ENCODE measurements at places on chromosomes 2 and 18.

DNA sequence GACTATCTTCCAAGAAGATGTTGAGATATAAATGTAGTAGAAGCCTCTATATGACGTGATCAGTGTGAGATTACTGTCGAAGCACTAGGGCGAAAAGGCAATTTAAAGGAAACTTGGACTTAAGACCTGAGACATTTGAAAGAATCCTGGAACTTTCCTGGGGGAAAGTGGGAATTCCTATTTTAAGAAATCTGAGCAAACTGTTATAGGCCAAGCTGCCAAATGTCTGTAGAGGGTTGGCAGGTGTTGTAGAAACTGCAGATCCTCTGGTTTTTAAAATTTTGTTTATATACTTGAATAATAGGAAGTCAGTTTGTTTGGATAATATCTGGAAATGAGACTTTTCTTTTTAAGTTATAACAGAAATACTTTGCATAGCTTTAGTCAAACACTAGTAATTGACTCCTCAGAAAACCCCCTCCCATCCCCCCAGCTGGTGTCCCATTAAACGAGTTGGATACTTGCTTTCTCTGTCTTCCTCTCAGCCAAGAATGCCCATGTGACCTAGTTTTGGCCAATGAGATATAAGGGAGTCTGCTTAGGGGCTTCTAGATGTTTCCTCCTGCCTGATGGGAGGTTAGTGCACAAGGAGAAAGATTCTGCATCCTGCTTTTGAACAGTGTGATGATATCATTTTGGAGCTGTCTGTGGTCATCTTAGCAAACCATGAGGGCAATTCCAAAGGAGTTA lies 61.2 kb downstream of the MOGAT1 start:
- no peak for DNase-seq

GRCh38 chr2:240320204-240320993 lies 115.1 kb upstream of the GPC1 start:
- no peak for DNase-seq

DNA sequence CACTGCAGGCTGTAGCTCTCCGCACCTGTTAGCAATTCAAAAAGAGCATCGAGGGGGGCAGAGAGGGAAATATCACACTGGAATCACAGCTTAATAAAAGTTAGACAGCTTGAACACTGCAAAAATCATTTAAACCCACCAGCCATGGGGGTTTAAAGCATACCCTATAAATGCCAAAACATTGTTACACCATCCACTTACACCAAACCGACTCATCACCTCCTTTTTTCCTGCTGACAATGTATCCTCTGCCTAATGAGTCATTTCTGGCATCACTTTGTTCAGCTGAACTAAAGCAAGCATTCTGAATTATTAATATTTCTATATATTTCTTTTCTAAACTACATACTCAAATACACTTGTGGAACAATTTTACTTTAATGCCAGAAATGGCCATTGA lies 21.6 kb downstream of the MC4R start:
- no peak for DNase-seq

- DNase-seq: no peak
These were observed 173.7 kb upstream of the FIGN start for GRCh38 chr2:163909411-163910080.

GRCh38 chr2:20425371-20425881 lies 21.4 kb upstream of the RHOB start:
- DNase-seq: no peak

GRCh38 chr2:10844097-10844496 lies 31.5 kb upstream of the PDIA6 start:
- no peak for DNase-seq

GRCh38 chr2:241908686-241909420 lies 39.3 kb downstream of the RTP5 start:
- DNase-seq: no peak

DNA sequence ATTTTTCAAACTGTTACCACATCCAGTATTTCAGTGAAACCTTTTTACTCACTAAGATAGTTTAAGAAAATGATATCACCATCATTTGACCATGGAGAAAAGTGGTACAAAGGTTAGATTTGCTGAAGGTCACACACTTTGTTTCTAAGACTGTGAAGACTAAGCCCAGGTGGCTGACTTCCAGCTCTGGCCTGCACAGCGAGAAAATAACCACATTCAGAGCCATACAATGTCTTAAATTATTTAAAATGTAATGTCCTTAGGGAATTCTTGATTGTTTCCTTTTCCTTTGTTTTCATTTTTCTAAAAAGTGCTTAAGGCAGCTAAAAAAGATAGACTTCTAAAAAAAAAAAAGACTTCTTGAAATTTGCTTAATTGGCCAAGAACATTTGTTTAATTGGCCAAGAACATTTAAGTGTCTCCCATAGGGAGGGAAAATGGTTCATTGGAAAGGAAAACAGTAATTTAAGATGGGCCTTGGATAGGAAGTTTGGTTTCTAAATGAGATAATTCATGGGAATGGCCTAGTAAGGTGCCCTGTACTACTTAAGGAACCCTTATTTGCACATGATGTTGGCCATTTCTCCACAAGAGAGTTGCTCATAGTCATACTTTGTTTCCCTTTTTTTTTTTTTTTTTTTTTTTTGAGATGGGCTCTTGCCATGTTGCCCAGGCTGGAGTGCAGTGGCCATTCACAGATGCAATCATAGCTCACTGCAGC lies 45.2 kb downstream of the CYP1B1 start:
- DNase-seq: no peak

DNA sequence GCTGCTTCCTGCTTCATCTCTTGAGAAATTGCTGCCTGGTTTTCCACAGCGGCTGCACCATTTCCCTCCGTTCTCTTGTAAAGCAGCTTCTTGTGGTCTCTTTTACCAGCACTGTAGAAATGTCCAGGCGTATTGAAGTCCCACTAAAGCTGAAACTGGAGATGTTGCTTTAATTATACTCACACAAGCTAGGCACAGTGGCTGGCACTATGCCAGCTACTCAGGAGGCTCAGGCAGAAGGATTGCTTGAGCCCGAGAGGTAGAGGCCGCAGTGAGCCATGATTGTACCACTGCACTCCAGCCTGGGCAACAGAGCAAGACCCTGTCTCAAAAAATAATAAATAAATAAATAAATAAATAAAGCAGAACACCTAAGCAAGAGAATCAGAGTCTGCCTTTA lies 19.2 kb upstream of the ATP9B start:
- DNase-seq: no peak

- DNase-seq: no peak
These were observed 10.5 kb downstream of the EVX2 start for GRCh38 chr2:176072951-176073904.

- DNase-seq: peak; percentile 51
These were observed 12.9 kb downstream of the WNT10A start for GRCh38 chr2:218893349-218894150.

DNA sequence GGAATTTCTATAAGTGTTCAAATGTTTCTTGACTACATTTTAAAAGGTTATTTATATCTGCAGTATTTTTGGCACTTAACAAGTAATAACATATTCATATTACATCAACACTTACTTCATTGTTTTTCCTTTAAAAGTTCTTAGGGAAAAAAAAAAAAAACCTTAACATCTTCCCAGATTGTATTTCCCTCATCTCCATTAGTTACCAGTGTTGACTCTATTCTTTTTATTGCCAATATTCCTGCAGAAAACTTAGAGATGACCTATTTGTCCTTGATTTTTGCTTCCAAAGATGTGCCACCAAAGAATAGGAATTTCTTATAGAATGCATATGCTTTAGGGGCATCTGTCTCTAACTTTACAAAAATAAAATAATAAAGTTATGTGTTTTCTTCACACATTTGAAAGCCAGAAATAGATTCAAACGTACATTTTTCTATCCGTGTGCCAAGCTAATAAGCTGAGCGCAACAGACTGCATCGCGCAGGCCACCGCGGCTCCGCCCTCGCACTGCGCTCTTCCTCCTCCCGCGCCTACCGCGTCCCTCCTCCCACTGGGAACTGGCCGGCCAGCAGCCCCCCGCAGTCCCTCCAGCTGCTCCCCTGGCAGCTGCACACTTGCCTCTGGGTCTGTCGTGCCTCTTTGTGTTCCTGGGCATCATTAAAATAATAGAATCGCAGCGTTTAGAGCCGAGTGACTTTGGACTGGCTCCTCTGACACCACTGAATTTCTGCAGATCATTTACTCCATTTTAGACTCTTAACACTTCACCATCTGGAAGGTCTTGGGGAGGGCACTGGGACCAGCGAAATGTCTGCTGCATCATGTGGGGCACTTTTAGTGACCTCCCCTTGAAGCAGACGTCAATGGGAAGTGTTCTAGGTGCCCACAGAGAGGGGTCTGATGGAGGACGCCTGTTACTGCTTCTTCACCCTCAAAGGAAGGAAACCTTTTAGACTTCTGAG lies 21.2 kb upstream of the NAB1 start:
- DNase-seq: peak; percentile 38

- DNase-seq: no peak
These were observed 17.6 kb downstream of the SLC39A10 start for GRCh38 chr2:195674491-195675221.

DNA sequence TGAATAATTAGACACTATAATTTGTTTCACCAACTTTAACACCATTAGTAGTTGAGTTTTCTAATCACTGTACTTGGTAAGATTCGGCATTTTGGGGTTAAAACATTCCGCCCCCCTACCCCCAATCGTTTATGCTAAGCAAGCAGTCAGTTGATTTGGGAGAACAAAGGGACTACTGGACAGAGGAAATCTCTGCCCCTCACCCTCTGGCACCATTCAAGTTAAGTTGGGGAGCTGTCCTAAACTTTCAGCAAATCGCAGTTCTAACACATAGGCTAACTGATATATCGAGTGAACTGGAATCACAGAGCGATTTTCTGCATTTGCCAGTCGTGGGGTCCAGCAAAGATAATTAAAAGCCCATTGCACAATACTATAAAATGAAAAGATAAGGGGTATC lies 5.6 kb downstream of the KLF7 start:
- no peak for DNase-seq

DNA sequence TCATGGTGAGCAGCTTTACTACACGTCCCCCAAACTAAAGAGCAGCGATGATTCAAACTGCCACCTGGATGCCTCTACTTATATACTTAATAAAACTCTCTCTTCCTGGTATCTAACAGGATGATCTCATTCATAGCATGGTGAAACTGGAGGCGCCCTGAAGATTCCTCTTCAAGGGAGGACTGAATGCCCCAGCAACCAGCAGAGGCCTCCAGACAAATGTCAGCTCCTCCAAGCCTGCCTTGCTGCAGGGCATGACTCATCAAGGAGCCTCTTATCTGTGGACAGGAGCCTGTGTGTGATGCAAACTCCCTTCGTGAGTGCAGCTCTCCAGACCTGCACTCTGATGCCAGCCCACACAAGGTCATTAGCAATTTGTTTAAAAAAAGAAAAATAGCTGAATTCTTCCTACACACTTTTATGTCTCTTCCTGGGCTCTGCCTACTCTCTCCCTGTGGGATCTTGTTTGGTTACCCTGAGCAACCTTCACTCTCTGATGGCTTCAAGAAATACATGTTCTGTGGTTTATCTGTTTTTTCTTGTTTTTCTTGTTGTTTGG lies 30.2 kb downstream of the LONRF2 start:
- peak; percentile 64 for DNase-seq

- DNase-seq: no peak
These were observed 6.0 kb upstream of the IL1A start for GRCh38 chr2:112790305-112790704.

- DNase-seq: no peak
These were observed 258.0 kb upstream of the ZSWIM2 start for GRCh38 chr2:187107001-187107400.

DNA sequence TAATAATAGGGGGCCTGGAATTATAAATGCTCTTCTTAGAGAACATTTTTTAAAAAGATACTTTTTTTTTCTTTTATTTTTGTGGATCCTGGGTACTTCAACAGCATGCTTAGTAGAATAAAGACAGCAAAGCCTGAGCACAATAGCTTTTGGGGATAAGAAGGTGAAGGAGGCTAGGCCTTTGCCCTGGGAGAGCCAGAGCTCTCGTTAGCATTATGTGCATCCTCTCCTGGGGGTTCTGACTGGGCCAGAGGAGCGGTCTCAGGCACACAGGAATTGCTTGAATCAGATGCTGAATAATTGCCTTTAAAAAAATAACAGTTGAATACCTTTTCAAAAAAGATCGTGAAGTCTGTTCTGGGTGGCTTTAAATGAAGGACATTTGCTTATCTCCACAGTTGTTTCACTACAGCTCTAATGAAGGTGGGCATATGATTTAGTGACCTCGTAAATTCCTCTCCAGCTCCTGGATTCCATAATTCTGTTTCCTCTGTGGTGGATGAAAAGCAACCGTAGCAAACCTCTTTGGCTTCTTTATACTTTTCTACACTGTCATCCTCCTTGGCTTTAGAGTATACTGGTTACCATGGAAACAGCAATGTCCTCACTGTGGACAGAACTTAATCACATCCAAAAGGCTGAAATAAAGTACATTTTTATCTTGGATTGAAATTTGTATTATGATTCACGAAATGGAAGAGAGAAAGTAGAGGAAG lies 133.8 kb downstream of the MAIP1 start:
- DNase-seq: no peak

- DNase-seq: peak; percentile 81
These were observed at the start of gene MTA3 for GRCh38 chr2:42568401-42569115. MTA3 (plus strand) TSS chr2:42568632; CDS start chr2:42568746, 114 bp downstream.

- DNase-seq: no peak
These were observed 768 bp upstream of the CYBRD1 start for GRCh38 chr2:171521361-171522051.

DNA sequence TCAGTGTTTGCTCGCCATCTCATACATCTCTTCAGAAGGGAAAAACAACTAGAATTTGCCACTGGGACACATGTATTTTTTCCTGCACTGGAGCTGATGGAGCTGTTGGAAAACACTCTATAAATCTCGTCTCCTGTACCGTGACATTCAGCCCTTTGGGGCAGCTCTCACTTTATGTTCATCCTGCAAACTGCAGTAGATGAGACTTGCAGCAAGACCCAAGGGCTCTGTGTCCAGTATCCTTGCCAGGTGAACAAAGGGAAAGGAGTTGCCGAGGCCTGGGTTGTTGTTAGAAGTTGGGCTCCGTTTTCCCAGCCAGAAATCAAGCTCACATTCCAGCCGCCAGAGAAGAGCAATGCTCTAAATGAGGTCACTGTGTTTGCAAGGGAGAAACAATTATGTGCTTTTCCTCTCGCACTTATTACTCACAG lies 285.1 kb downstream of the SLC4A3 start:
- DNase-seq: no peak

DNA sequence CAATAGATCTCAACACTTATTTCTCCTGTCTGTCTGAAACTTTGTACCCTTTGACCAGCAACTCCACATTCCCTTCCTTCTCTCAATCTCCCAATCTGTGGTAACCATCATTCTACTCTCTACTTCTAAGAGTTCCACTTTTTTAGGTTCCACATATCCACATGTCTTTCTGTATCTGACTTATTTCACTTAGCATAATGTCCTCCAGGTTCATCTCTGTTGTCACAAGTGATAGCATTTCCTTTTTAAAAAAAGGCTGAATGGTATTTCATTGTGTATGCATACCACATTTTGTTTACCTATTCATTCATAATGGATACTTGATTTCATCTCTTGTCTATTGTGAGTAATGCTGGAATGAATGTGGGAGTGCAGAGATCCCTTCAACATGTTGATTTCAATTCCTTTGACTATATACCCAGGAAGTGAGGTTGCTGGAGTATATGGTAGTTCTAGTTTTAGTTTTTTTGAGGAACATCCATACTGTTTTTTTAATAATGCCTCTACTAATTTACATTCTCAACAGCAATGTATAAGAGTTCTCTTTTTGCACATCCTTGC lies 18.8 kb upstream of the MMADHC start:
- DNase-seq: no peak

- no peak for DNase-seq
These were observed 54.0 kb downstream of the UXS1 start for GRCh38 chr2:106140113-106140512.

Measured in activated CD4-positive, alpha-beta T cell treated with anti-CD3 and anti-CD28 coated beads for 36 hours (primary cell).